ENCODE measurements at places on chromosomes 13 and 19.
A peak's percentile ranks its signal among the peaks of the same experiment; 100 is the strongest.

GRCh38 chr19:57110592-57111328 is 9.0 kb upstream of the USP29 start:
- DNase-seq = no peak

GRCh38 chr19:49488863-49489537 is 1.6 kb downstream of the RPL13A start:
- DNase-seq = no peak

DNA sequence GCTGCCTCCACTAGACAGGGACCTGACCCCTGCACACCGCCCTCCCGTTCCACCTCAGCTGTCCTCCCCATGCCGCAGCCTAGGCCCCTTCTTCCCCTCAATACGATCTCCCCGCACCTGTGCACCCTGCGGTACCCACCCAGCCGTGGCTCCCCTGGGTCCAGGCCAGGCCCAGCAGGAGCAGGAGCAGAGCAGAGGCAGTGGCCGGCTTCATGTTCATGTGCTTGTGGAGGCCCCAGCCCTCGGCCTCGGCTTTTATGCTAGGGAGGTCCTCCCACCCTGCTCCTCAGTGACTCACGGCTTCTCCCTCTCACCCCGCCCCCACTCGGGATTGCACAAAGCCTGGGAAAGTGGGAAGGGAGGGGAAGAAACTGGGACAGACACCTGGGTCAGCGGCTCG is 11.4 kb upstream of the KRTDAP start:
- DNase-seq = no peak

- no peak for DNase-seq
These were observed 12.8 kb downstream of the LTBP4 start for GRCh38 chr19:40613690-40614621.

- no peak for DNase-seq
These were observed 32.1 kb downstream of the SBNO2 start for GRCh38 chr19:1141944-1142343.

- DNase-seq = no peak
These were observed 8.7 kb downstream of the FCAR start for GRCh38 chr19:54882758-54883157.

DNA sequence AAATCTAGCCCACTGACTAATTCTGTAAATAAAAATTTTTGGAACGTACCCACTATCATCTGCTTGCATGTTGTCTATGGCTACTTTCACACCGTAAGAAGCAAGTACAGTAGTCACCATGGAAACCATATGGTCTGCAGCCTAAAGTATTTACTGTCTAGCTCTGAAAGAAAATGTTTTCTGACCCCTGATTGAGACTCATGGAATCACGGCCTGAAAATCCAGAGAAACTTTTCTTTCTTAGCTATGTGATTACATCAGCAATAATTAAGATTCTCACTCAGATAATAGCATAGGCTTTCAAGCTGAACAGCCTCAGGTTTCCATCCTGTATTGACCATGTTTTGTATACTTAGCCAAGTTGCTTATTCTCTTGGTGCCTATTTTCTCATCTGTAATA is 264.6 kb downstream of the NHLRC3 start:
- no peak for DNase-seq

DNA sequence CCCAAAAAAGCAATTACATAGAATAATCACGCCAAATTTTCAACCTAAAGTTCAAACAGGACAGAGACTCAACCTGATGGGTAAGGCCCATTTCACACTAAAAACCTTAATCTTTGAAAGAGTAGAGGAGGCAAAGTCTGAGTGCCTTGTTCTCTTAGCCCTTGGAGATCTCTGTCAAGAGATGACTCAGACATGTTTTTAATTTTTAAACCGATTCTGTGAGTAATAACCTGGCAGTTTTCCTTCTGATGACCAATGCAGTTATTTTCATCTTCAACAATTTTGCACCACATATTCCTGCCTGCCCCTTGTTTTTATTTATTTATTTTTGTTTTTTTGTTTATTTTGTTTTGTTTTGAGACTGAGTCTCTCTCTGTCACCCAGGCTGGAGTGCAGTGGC is 11.5 kb upstream of the TNFSF9 start:
- no peak for DNase-seq

DNA sequence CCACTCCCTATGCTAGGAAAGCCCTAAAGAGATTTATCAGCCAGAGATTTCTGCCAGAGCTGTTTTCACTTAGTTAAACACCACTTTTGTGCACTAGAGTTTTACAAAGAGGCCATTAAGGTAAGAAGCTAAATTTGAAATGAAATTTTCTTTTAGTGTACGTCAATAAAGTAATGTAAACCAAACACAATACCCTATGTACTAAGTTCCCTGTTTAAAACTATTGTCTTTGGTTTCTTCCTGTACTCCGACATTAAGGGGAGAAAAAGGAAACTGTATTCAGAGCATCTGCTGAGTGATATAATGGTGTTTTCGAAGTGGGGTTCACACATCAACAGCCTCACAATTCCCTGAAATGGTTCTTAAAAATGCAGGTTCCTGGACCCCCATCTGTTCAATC is 40.7 kb upstream of the STARD13 start:
- no peak for DNase-seq

DNA sequence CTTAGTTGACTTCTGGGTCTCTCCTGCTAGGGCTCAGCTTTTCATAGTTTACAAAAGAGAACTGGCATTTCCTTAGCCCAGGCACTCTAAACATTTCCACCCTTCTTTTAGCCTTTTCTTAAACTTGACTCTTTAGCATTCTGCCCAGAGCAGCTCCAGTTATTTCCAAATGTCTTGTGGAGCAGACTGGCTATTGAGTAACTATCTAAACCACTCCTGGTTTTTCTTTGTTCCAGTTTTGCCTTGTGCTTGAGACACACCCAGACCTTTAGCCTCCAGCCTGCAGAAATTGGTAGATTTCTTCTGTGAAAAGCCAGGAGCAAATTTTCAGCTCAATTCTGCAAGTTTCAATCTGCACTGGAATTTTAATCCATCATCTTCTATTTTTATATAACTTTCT is 1813.1 kb downstream of the OLFM4 start:
- DNase-seq = no peak

- DNase-seq = no peak
These were observed 3.2 kb downstream of the NPAS1 start for GRCh38 chr19:47022541-47023447.

GRCh38 chr19:16465239-16465638 is 6.5 kb downstream of the EPS15L1 start:
- no peak for DNase-seq

GRCh38 chr13:36713887-36714286 is 40.1 kb downstream of the SERTM1 start:
- no peak for DNase-seq

- DNase-seq = no peak
These were observed 14.6 kb downstream of the RAB3D start for GRCh38 chr19:11324748-11325389.

GRCh38 chr19:35904311-35905068 is 2.2 kb downstream of the HCST start:
- DNase-seq = no peak

DNA sequence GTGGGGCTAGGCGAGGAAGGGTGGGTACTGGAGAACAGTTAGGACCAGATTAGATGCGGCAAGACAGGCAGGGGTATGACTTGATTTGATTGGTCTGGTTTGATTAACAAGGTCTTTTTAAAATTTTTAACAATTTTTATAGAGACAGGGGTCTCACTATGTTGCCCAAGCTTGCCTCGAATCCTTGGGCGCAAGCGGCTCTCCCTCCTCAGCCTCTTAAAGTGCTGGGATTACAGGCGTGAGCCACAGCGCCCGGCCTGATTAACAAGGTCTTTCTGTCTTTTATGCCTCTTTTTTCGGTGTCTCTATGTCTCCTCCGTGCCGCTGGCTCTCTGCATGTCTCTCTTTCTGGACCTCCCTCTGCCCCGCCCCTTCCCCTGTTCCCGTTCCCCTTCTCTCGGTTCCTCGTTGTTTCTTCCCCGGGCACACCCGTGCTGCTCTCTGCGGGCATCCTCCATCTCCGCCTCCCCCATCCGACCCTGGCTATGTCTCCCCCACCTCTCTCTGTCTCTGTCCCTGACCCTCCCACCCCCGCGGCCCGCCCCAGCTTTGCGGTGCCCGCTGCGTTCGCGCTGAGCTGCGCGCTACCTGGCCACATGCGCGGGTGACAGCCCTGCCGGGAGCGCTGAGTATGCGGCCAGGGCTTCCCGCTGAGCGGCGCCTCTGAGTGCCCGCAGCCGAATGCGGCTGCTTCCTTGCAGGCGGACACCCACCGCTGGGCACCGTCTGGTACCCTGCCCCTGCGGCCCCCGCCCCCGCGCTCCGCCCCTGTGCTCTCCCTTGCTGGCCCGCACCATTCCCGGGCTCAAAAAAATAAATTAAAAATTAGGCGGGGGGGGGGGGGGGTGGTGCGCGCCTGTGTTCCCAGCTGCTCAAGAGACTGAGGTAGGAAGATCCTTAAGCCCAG is 8.1 kb upstream of the SDHAF1 start:
- no peak for DNase-seq

- no peak for DNase-seq
These were observed 12.2 kb downstream of the PIP5K1C start for GRCh38 chr19:3687774-3688706.

GRCh38 chr19:19151418-19151817 is 13.1 kb upstream of the TMEM161A start:
- DNase-seq = no peak

- no peak for DNase-seq
These were observed 10.0 kb downstream of the DPF1 start for GRCh38 chr19:38213911-38214625.

DNA sequence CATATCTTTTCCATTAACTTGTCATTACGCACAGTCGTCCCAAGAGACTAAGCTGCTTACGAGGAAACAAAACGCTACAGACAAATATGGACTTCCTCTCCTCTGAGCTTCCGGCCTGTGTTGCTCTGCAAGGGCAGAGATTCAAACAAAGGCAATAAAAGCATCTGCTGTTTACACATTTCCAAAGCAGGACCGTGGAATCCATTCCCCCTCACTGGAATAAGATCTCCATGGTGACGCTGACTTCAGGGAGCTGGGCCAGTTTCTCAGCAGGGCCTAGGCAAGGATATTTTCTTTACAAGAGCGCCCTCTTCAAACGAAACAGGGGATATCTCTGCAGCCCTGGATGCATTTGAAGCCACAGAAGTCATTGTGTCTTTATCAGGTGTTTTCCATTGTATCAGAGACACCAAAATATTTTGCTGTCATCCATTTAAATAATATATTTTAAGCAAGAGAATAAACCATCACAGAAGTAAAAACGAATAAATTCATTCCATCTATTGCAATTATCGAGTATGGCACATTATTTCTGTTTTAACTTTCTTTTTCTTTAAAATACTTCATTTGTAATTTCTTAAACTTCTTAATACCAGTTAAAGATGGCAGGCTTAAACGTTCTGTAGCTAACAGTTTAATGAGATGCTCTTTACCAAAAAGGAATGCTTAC is 177.5 kb downstream of the DCLK1 start:
- peak; percentile 43 for DNase-seq

GRCh38 chr13:80012251-80012650 is 328.7 kb downstream of the SPRY2 start:
- DNase-seq = no peak

DNA sequence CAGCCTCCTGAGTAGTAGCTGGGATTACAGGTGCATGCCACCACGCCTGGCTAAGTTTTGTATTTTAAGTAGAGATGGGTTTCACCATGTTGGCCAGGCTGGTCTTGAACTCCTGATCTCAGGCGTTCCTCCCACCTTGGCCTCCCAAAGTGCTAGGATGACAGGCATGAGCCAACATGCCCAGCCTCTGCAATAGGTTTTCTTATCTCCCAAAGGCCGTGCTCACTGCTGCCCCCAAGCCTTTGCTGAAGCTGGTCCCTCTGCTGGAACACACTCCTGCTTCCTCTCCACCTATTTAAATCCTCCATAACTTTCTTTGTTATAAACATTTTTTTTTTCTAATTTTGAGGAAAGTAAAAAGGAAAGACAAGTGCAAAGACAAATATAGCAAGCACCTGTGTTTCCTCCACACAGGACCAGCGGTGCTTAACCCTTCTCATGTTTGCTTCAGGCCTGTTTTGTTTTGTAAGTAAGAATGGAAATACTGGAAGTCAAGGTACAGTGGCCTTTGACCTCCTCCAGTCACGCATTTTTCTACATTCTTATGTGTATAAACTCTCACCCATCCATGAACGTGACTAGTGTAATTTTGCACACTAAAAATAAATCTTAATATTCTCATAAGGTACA is 14.5 kb upstream of the TNFAIP8L1 start:
- DNase-seq = no peak

GRCh38 chr13:30819136-30819888 is 84.0 kb downstream of the ALOX5AP start:
- no peak for DNase-seq

- no peak for DNase-seq
These were observed 7.1 kb downstream of the ARGLU1 start for GRCh38 chr13:106560821-106561220.

- DNase-seq = no peak
These were observed 5.5 kb downstream of the RPL28 start for GRCh38 chr19:55391191-55391670.

DNA sequence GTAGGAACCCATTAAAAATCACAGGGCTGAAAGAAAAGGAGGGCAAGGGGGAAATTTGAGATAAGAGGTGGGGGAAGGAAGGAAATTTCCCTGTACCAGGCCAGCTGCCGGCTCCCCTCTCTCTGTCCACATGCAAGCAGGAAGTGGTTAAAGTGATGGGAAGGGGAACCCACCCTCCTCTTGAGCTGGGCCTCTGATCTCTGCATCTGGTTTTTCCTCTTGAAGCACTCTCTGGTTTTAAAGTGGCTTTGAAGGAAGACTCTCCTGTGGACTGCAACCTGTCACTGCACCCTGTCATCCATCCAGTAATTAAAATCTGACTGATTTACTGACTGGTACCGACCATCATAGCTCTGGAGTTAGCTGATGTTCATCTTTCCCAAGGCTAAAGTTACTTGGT is 239.6 kb downstream of the TSHZ3 start:
- DNase-seq = no peak
